ENCODE measurements at places on chromosomes 2 and 18. TPM values are rescaled to one million over a fixed set of nuclear protein-coding genes. Genes with fewer than 3 reads are reported as not detected.

DNA sequence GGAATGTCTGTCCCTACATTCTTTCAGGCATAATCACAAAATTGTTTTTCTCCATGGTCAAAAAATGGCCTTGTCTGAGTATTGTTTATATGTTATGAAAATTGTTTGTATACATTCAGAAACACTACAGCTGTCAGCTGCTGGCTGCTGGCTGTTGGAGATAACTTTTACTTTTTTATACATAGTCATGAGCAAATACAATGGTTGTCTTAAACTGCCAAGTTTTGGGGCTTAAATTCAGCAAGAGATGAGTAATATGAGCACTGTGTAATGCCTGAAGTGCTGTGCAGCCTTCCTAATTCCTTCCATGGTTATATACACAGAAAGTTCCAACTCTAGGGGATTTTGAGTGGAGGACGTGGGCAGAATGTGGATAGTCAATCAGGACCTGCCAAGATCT, 168.9 kb upstream of the RMP24 start:
- no peaks in the 10 kb centered on the region for H3K36me3 ChIP-seq
- no peak overlapping the region for H3K27ac ChIP-seq
- peaks cover 3% of the 10 kb centered on the region for H3K4me1 ChIP-seq
- H3K4me3 ChIP-seq, result no peak overlapping the region

- H3K27ac ChIP-seq, result no peak overlapping the region
- H3K27me3 ChIP-seq, result no peaks in the 10 kb centered on the region
- H3K4me3 ChIP-seq, result no peak overlapping the region
- H3K4me1 ChIP-seq, result peaks cover 90% of the 10 kb centered on the region
- H3K36me3 ChIP-seq, result no peaks in the 10 kb centered on the region
These were observed 9.0 kb downstream of the CUL3 start for GRCh38 chr2:224576088-224576715.

DNA sequence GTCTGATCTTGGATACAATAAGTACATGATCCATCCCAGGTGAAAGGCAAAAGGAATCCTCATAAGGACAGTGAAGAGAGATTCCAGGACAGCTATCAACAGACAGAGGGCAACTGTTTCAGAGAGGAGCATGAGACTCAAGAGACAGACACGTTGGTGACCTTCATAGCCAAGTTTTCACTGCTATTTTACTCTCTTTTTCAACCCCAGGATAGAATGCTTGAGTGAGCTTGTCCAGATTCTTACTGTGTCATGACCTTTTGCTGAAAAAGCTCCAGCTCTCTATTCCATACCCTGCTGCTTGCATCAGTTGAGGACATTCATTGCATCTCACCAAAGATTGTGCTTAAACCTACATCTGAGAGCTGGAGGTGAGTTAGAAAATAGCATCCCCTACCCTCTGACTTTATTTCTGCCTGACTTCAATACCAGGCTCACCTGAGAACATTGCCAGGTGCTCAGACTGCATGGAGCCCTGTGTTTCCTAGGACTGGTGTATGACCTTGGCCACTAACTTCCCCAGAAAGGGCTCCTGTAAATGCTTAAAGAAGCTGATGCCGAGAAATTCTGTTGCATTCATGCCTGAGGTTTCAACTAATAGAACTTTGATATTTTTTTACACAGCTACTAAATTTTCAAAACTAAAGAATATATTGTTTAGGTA, 70.4 kb upstream of the TMEM17 start:
- H3K4me1 ChIP-seq, result no peaks in the 10 kb centered on the region
- DNase-seq, result no peak
- H3K4me3 ChIP-seq, result no peak overlapping the region
- H3K27ac ChIP-seq, result no peak overlapping the region

Gene C1GALT1C1L
- 0.41 TPM for total RNA-seq

Gene TUBB8B
- not detected for total RNA-seq

All from left lung (tissue), 14 donors.